Progenitor cell of endocrine pancreas (in vitro differentiated cells): ENCODE measurements at places on chromosomes 1 and 21.

DNA sequence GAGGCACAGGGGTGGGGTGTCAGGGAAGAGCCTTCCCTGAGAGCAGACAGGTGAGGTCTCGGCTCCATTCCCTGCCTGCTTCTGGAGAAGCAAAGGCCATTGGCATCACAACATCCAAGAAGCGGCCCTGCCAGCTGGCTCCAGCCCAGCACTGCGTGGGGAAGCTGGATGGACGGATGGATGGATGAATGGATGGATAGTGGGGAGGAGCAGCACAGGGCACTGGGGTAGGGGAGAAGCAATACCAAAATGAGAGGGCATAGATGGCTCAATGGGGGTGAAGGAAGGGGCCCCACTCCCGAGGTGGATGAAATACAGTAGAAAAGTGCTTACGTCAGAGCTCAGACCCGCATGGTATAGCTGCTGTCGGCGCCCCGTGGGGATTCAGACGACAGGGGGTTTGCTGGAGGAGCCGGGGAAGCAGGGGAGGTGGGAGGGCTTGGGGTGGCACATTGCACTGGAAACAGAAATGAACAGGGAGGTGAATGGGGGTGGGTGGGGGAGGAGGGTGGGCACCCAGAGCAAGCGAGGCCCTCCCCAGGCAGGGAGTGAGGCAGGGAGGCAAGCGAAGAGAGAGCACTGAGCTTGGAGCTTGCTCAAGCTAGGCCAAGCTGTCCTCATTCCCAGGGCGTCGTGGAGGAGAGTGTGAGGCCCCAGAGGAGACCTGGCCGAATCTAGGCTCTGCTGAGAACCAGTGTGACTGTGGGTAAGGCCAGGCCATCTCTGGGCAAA, 9.5 kb upstream of the GOLT1A start:
- no peak for DNase-seq

- no peak for DNase-seq
Measured at GRCh38 chr1:232137066-232137465, 492.9 kb downstream of the SIPA1L2 start.

GRCh38 chr1:161838362-161838761, 72.2 kb downstream of the ATF6 start:
- no peak for DNase-seq

GRCh38 chr1:160081261-160081936, at the start of gene KCNJ9:
TSS of gene KCNJ9 (plus strand) at chr1:160081538. CDS start at chr1:160084031, 2,493 bp downstream.
- no peak for DNase-seq

DNA sequence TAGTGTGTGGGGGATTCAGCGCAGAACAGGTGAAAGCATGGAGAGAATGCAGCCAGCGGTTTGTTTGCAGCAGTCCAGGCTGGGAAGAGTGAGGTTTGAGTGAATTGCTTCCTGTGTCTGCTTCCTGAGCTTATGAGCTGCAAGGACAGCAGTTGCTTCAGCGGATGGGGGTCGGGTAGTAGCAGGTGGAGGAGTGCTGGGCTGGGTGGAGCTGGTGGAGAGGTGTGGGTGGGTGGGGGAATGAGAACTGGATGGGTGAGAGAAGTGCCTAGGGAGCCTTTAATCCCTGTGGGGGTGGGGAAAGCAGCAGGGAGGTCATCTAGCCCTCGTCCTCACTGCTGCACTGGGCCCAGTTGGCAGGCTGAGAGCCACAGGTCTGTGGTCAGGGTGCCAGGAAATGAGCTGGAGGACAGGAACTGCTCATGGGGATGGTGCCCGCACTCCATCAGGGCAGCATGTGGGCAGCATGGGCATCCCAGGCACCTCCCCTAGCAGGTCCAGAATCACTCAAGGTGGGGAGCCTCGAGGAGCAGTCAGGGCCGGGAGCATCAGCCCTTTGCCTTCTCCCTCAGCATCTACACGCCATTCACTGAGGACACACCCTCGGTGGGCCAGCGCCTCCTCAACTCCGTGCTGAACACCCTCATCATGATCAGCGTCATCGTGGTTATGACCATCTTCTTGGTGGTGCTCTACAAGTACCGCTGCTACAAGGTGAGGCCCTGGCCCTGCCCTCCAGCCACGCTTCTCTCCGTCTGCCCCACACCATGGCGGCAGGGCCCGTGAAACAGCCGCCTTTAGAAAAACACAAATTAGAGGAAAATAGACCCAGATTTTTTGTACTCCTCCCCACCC, 14.8 kb downstream of the PSEN2 start:
- no peak for DNase-seq

GRCh38 chr21:32909393-32909792, 116.3 kb upstream of the OLIG2 start:
- DNase-seq, result no peak

- DNase-seq, result no peak
Measured at GRCh38 chr1:162175379-162176081, 106.0 kb downstream of the NOS1AP start.

- no peak for DNase-seq
Measured at GRCh38 chr1:114092186-114093062, 61.2 kb downstream of the SYT6 start.

- DNase-seq, result no peak
Measured at GRCh38 chr1:46483589-46483988, 6.0 kb upstream of the DMBX1 start.

DNA sequence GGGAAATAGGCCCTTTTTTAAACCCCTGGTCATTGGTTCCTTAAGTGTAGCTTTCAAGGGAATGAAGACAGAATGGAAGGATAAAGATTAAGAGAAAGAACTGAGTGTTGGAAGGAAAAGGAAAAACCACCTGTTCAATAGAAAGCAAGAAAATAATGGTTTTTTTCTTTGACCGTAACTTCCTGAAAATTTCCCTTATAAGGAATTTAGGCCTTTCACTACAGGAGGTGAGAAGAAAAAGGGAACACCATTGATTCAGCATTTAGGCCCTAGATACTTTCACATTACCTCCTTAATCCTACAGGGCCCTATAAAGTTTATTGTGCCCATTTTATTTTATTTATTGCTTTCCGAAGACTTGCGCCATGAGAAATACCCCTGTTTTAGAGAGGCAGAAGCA, 18.9 kb downstream of the KPNA6 start:
- no peak for DNase-seq

GRCh38 chr1:22534951-22535350, 28.3 kb upstream of the EPHA8 start:
- no peak for DNase-seq

DNA sequence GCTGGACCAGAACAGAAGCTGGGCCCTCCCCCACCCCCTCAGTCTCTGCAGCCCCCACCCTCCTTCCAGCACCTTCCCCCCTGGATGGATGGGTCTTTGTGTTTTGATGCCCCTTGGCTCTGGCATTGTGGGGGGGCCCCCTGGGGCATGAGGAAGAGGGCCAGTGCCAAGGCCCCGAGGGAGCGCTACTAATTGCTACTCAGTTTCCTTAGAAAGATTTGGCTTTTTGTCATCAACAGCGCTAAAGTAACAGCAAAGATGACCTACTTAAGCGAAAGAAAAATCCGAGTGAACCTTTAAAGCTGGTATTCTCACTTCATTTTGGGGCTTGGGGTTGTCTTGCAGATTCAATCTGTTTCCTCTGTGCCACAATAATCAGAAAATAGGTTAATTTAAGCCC, 63.5 kb downstream of the SKI start:
- DNase-seq, result no peak
